Activated naive CD4-positive, alpha-beta T cell treated with anti-CD3 and anti-CD28 coated beads, Interleukin-2, amount 50 U/mL, for 72 hours (primary cell): ENCODE measurements at places on chromosomes 11 and 22.

GRCh38 chr11:12865863-12866595 is 143.1 kb upstream of the RASSF10 start:
- no peak for DNase-seq

GRCh38 chr11:69563306-69563705 is 77.7 kb upstream of the CCND1 start:
- DNase-seq, result no peak

DNA sequence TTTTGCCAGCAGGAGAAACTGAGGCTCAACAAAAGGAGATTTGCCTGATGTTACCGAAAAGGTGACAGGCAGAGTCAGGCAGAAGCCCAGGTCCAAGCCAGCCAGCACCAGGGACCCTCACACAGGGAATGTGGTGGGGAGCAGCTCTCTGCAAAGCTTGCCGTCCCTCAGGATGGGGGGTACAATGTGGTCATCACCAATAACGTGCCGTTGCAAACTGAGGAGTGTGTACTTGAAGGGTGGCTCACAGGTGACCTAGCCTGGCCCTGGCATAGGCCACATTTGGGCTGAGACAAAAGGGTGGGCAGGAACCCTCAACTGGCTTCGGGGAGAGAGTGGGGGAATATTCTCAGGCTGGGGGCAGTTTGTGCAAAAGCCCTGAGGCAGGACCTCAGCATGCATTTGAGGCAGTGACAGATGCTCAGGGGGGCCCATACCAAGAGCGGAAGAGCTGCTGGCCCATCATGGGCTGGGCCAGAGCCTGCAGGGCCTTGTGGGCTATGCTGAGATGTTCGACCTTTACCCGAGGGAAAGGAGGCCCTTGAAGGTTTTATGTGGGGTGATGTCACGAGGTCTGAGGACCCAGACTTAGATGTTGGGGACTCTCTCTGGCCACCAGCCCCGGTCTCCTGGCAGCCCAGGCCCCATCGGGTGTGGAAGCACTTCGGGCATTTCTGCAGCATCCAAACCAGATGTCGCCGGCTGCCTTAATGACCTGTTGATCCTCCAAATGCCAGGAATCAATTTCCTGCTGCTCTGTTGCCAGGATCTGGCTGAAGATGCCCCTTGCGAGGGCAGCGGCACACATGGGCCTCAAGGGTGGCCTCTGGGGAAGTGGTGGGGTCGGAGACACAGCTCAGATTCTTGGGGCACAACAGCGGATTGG is 57.4 kb upstream of the SHISAL1 start:
- DNase-seq, result no peak

GRCh38 chr22:42208362-42208761 is 62.1 kb downstream of the TCF20 start:
- no peak for DNase-seq

- no peak for DNase-seq
Observed at GRCh38 chr22:44535362-44536095, 37.5 kb upstream of the RTL6 start.

DNA sequence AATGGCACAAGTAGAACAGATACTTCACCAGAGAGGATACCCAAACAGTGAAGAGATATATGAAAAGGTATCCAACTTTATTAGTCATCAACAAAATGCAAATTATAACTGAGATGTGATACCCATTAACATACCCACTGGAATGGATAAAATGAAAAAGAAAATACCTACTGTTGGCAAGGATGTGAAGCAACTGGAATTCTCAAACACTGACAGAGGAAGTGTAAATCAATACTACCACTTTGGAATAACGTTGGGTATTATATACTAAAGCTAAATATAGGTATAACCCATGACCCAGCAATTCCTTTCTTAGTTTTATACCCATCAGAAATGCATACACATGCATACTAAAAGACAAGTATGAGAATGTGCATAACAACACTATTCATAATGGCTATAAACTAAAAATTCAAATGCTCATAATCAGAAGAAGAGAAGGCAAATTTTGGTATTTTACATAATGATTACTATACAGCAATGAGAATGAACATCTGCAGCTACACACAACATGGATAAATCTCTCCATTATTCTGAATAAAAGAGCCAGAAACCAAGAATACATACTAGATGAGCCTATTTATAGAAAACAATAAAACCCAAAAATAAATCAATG is 80.6 kb downstream of the RPL27A start:
- DNase-seq, result no peak

- DNase-seq, result no peak
Observed at GRCh38 chr11:22582151-22582410, 43.5 kb downstream of the FANCF start.

DNA sequence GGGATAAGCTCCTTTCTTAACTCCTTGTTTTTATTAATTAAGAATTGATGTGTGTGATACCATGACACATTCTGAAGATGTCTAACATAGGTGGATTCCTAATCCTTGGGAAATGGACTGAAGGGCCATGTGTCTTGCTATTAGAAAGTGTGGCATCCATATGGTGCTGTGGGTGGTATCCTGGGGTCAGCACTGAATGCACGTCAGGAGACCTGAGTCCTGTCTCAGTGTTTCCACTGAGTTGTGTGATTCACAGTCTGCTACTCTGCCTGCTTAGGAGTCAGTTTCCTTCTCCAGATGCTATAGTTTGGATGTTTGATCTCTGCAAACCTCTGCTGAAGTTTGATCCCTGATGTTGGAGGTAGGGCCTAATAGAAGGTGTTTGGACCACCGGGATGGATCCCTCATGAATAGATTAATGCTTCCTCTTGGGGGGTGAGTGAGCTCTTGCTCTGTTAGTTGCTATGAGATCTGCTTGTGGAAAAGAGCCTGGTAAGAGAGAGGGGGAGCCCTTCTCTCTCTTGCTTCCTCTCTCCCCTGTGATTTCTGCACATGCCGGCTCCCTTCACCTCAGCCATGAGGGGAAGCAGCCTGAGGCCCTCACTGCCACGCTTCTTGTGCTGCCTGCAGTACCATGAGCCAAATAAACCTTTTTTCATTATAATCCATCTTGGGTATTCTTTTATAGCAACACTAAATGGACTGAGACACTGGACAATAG is 666.5 kb downstream of the NTM start:
- no peak for DNase-seq

DNA sequence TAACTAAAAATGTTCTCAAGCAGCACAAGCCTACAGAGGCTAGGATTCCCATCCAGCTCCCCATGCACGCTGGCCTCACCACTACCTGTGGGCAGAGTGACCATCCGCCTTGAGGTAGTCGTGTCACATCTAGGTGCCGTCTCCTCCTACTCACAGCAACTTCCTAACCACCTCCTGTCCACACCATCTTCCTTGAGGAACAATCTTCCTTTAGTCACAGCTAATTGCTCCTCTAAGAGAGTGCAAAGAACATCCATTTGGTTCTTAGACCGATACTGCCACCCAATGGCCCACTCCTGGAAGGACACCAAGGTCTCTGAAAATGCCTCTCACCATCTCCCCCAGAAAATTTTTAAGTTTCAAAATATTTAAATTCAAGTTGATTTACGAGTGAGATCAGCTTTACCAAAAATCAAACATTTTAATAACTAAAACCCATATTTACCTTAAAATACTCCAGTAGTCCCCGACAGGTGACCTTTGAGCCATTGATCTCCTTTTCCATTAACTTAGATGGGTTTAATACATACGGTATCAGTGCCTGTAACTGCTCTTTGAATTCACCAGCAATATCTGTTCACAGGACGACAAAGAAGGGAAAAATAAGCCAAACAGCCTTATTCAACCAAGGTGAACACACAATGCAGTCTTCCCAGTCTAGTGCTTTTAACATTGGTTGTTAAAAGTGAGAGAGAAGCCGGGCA is 21.7 kb upstream of the PLAAT3 start:
- peak; percentile 59 for DNase-seq

- no peak for DNase-seq
Observed at GRCh38 chr22:29352778-29353177, 35.6 kb downstream of the AP1B1 start.

DNA sequence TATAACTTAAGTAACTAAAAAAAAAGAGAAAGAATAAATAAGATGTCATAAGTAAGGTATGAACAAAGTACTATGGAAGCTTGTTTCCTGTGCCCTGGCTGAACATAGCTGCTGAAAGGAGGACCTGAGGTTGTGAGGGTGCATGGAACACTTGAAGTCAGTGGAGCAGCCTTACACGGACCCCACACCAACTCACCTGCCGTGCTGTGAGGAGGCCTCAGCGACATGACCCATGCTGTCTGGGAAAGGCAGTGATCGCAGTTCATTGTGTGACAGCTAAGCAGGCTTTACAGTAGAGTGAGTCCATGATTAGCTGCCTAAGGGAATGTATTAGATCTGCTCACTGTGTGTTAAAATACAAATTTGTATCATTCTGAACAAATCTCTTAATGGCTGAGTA is 17.6 kb downstream of the RASSF10 start:
- no peak for DNase-seq

GRCh38 chr11:40161854-40162410 is 1297.5 kb downstream of the LRRC4C start:
- DNase-seq, result no peak

GRCh38 chr22:30265131-30265720 is 1.4 kb downstream of the OSM start:
- DNase-seq, result no peak

DNA sequence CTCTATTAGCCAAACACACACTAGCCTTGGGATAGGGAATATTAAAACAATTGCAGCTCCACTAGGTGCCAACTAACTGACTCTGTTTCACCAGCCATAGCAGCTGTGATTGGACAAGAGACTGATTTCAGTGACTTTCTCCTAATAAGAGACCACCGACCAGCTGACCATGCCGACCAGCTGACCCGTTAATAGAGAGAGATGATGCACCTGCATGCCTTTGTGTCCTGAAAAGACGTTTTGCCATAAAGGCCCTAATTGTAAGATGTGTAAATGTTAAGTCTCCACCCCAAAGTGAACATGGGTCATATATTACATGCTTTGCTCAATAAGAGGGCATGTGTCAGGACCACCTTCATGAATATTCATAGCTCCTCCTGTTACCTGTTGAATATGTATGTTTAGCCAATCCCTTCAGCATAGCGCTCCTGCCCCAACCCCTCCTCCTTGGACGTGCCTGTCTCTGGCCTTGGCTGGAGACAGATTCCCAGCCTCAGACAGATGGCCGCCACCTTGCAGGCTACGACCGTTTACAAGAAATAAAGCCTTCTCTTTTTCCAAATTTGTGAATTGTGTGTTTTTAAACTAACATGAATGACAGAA is 1.3 kb upstream of the NADSYN1 start:
- DNase-seq, result no peak

DNA sequence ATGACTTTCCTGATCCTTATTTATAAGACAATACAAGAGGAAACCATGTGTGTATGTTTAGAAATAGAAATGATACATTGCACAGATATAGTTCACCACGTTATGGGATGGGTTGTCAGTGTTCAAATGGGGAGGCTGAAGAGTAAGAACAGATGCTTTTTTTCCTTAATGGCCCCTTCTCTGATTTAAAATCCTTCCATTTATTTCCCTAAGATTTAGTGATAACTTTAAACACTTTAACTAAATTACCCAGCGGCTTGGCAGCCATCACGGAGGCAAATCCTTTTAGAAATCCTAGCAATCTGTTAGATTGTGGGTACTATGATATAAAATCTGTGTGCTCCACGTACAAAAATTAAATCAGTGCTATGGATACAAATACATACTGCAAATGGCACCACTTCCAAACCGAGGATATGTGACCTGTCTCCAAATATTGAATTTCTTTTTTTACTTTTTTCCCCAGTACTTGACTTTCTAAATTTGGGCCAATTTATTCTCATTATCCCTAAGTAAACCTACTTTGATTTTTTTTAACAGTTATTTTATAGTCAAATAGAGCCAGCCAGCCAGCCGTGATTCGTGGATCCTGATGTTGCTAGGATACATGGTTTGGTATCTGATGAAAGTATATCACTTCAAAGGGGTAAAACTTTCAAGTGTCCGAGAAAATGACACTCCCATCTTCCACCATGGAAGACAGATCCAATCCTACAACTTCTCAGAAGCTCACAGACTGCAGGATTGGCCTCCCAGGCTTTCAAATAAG is 46.1 kb downstream of the BDNF start:
- DNase-seq, result no peak

- DNase-seq, result peak; percentile 39
Observed at GRCh38 chr11:62108017-62108750, 15.6 kb upstream of the INCENP start.

DNA sequence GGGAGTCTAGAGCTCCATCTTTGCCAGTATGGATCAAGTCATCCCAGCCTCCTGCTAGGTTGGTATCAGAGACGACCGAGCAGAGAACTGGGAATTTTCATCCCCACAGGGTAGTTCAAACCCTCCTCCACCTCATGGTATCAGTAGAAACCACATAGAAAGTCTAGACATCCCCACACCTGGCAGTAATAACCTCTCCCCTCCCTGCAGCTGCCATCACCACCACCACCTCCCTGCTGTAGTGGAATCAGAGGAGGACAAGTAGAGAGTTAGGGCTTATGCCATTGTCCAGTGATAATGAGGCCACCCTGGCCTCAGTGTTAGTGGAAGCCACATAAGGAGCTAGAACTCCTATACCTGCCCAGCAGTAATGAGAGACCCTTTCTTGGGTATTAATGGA is 34.3 kb downstream of the BTG4 start:
- DNase-seq, result no peak

DNA sequence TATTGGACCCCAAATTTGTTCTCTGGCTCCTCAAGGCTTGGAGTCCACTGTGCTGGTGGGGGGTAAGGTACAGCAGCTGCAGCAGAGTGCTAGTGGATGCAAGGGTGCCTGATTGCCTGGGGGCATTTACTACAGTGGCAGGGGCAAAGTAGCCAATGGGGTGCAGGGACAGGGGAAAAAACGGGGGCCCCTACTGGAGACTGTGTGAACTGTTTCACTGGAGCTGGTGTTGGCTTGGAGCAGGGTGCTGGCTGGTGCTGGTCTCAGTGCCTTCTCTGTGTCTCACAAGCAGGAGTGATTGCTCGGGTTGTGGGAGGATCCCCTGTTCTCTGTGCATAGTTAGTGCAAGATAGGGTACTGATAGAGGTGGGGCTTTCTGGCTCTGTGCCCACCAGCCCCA is 935.9 kb downstream of the JRKL start:
- no peak for DNase-seq

GRCh38 chr11:114762408-114762807 is 84.1 kb downstream of the NXPE2 start:
- DNase-seq, result peak; percentile 20

GRCh38 chr22:25838960-25839741 is 97.2 kb downstream of the MYO18B start:
- no peak for DNase-seq

DNA sequence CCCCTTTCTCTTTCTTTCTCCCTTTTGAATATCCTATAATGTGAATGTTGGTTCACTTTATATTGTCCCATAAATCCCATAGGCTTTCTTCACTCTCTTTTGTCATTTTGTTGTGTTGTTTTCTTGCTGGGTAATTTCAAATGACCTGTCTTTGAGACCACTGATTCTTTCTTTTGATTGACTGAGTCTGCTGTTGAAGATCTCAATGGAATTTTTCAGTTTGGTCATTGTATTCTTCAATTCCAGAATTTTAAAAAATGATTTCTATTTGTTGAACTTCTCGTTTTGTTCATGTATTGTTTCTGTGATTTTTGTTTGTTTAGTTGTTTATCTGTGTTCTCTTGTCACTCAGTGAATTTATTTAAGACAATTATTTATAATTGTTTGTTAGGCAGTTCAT is 17.5 kb upstream of the FZD4 start:
- DNase-seq, result no peak
